Breast epithelium (tissue), 4 donors: ENCODE measurements at places on chromosomes 3 and 15. TPM values are rescaled to one million over a fixed set of nuclear protein-coding genes. Genes with fewer than 3 reads are reported as not detected.

NME9 gene
- total RNA-seq = 0.98 TPM

ARPC4 gene
- total RNA-seq = 163 TPM

C15orf62 gene
- total RNA-seq = 4.7 TPM

DNA sequence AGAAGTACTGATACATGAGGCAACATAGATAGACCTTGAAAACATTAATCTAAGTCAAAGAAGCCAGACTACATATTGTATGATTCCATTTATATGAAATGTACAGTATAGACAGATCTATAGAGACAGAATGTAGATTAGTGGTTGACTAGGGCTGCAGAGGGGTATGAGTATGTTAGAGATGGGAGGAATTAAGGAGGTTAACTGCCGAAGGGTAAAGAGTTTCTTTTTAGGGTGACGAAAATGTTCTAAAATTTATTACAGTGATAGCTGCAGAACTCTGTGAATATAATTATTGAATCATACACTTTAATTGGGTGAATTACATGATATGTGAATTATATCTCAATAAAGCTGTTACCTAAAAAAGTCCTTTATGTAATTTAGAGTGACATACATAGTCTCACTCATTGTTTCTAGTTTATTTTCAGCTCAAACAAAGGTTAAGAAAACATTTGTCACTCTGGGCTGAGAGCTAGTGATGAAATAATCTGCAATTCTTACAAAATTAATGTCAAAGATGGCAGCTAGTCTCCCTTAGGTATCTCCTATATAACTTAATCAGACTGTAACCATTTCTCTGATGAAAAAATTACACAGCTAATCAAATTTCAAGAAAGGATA lies 61.4 kb downstream of the DENND4A start:
- no peak for DNase-seq

DNA sequence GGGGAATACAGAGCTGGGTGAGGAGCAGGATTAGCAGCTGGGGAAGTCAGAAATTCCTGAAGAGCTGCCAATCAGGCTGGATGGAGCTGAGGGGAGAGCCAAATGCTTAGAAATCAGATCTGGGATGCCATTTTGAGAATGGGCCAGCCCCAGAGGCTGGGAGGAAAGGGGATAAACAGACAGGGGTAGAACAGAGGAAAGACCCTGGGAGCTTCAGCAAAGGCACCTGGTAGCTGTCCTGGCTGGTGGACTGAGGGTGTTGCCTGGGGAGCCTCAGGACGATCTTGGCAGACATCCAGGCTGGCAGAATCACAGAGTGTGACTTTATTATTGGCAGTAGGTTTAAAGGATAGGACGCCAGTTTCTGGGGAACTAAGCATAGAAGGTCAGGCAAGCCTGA lies 97.8 kb downstream of the SQOR start:
- no peak for DNase-seq

DNA sequence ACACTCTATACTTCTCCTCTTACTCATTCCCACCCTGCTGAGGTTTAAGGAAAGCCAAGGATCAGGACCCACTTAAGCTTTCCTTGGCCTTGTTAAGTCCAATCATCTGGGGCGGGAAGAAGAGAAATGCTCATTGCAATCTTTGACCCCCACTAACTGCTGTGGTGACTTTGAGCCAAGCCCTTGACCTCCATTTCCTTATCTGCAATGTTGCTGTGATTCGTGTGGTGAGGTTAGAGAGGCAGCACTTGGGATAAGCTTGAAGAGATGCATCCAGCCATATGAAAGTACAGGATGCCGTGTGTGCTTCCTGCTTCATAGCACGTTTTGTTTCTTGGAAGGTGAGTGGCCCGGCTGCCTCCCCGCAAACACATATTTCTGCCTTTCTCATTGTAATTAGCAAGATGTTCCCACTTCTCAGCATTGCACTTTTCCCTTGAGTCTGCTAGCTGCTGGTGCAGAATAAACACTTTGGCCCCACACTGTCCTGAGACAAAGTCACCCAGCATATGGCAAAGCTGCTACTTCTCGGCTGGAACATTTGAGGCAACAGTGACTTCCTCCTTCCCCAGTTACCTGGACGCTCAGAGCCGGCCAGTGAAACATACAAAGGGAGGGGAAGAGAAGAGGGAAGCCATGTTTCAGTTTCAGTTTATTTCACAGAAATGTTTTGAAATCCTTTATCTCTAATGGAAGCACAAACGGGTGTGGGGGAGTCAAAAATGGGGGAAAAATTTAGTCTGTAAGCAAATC lies 10.5 kb upstream of the NUDT16 start:
- DNase-seq = no peak

DNA sequence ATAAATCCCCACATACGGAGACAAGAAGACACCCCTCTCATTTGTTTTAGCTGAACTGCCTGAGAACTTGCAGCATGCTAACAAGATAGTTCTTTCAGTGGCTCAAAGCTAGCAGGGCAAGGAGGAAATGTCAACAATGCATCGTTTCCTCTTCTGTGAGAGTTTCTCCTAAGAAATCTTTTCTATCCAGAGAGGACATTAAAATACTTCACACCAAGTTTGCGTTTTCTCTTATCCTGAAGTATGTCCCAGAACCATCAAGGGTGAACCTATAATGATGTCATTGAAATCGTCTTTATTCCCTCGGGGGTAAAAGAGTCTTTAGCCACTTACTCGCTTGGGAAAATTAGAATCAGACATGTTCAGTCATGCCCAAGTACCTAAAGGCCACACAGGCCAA lies 541.7 kb upstream of the MDFIC2 start:
- DNase-seq = no peak

DNA sequence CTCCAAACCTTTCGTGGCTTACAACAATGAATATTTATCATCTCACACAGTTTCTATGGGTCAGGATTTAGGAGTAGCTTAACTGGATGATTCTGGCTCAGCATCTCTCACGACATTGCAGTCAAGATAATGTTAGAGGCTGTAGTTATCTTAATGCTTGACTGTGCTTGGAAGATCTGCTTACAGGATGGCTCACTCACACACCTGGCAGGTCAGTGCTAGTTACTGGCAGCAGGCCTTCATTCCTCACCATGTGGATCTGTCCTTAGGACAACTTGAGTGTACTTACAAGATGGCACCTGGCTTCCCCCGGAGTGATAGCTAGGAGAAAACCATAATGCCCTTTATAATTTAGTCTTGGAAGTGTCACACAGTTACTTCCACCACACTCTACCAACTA lies 32.8 kb upstream of the OXTR start:
- no peak for DNase-seq

DNA sequence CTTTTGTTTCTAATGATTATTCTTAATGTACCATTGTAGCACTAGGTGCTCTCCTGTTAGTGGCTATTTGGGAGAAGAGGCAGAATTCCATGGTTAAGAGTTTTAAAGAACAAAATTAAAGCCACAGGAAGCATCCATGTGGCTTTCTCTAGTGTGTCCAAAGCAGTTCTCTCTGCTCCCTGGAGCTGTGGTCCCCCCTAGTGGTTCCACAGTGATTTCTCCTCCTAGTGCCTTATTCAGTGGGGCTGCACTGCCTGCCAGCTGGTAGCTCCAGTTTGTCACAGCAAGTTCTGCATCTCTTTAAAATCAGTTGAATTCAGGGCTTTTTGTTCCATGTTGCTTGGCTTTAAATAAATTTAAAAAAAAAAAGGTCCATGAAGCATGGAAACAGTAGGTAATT lies 39.6 kb upstream of the FAM98B start:
- no peak for DNase-seq

GRCh38 chr15:82663186-82663600 lies 16.0 kb upstream of the CPEB1 start:
- DNase-seq = no peak

DNA sequence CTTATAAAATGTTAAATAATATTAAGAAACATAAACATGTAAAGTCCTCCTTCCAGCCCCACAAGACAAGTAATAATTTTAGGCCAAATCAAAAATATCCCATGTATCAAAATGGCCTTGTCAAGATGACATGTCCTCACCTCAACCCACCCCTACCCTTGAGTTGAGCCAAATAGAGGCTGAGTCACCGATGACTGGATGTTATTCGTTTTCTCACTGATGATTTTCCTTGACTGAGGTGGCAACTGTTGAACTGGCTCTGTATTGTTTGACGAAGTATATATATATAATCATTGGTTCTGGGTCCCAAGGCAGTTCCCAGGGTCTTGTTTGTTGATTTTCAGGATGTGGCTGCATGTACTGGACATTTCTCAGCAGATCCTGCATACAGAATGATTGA lies 75.3 kb downstream of the TMEM108 start:
- no peak for DNase-seq

- no peak for DNase-seq
Measured at GRCh38 chr3:4889896-4890295, 89.3 kb upstream of the BHLHE40 start.

DNA sequence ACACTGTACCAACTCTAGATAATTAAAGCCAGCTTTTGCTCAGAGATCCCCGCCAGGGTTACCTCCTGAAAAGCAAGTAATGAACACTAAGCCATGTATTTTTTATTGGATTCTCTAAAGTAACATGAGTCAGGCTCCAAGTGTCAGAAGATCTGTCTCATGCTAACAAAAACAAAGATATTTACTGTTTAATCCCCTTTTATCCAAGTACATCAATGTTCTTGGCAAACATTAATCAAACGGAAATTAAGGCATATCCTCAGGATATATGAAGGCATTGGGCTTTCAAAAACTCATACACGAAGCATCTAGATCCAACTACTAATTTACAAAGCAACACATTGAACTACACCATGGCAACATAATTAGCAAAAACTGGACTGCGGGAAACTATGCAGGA lies 37.2 kb downstream of the MYO5A start:
- no peak for DNase-seq

DNA sequence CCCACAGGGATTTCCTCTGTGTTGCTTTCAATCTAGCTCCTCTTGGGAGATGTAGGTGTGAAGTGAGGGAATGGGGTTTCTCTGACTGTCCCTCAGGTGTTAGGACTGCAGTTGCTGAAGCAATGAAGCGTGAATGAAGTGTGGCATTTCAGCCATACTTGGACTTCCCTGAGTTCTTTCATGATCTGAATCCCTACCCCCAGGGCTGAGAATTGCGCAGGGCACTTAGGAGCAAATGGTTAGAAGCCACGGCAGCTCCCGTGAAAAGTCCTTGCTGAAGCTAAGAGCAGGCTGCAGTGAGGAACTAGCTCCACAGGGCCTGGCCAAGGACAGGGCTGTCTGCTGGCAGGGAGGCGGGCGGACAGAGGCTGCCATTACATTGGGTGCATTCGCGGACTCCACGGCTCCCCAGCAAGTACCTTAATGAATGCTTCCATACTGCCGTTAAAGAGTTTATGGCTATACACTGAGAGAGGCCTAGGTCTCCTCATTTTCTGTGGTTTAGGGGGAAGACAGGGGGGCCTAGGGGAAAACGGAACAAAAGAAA lies 69.0 kb upstream of the RAD18 start:
- no peak for DNase-seq

- no peak for DNase-seq
Measured at GRCh38 chr15:29446480-29446879, 176.9 kb upstream of the NSMCE3 start.

- no peak for DNase-seq
Measured at GRCh38 chr3:146546366-146546965, 2.1 kb upstream of the PLSCR1 start.

GRCh38 chr15:79372428-79372827 lies 59.7 kb upstream of the MINAR1 start:
- no peak for DNase-seq

GRCh38 chr3:141050576-141051442 lies at the start of gene SPSB4:
Gene SPSB4, plus strand, starts transcription at chr3:141051347. Its CDS starts 14,758 bp downstream, at chr3:141066105.
- DNase-seq = no peak

- DNase-seq = no peak
Measured at GRCh38 chr3:121988146-121988545, 33.9 kb downstream of the ILDR1 start.

GRCh38 chr3:33093847-33094246 lies 3.1 kb downstream of the GLB1 start:
- DNase-seq = no peak
